ENCODE measurements at places on chromosomes 1 and 21.
A peak's percentile ranks its signal among the peaks of the same experiment; 100 is the strongest.

GRCh38 chr21:14548779-14549178, 2.7 kb upstream of the SAMSN1 start:
- DNase-seq, result no peak

DNA sequence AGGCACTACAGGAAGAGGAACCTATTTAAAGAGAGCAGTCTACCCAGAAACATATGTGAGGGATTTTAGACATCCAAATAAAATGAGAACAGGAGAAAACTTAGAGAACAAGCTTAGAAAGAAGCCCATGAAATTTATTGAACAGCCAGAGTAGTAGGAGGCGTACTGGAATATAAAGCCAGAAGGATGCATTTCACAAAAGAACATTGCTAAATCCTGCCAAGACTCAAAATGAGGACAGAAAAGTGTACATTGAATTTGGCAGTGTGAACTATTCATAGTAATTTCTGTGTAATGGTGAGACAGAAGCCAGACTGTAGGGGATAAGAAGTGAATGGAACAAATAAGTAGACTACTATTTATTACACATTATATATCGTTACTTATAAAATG, 22.5 kb downstream of the CEPT1 start:
- no peak for DNase-seq

- DNase-seq, result no peak
Measured at GRCh38 chr1:89611721-89612120, 21.2 kb upstream of the LRRC8C start.

- DNase-seq, result no peak
Measured at GRCh38 chr1:153536671-153537375, 1.0 kb upstream of the S100A6 start.

DNA sequence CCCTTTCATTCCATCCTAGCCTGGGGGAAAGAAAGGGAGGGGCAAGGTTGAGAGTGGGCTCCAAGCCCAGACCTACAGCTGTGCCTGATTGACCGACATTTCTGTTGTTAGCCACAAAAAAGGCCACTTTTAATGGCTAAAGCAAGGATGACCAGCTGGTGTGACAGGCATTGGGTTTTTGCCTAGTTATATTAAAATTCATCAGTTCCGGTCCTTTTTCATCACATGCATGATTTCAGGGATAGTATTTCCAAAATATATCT, 192.3 kb downstream of the ZNF326 start:
- no peak for DNase-seq

- peak; percentile 72 for DNase-seq
Measured at GRCh38 chr1:46724991-46725735, 6.2 kb upstream of the EFCAB14 start.

DNA sequence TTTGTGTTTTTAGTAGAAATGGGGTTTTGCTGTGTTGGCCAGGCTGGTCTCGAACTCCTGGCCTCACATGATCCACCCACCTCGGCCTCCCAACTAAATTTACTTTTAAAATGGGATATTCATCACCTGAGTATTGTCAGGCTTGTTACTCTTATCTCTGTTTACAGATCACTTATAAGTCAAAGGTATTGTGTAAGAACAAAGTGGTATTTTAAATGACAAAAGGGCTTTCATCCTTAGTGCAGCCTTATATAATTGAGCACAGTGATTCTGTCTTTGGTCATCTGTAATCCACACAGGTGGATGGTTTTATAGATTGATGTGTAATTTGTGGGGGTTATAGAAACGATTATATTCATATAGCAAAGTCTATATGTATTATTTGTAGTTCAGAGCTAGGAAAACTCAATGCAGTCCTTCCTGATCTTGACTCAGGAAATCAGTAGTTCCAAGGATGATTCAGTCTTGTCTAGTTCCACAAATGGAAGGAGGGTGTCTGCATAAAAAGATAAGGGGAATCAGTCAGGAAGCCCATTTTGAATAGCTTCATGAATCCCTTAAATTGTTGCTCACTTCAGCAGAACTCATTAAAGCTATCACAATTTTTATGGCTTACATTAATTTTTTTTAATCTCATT, 34.6 kb downstream of the STXBP3 start:
- no peak for DNase-seq

- DNase-seq, result no peak
Measured at GRCh38 chr1:75725861-75726361, 1.4 kb downstream of the ACADM start.

- no peak for DNase-seq
Measured at GRCh38 chr1:27519331-27520258, 29.6 kb upstream of the WASF2 start.

GRCh38 chr1:21050031-21050430, 126.7 kb downstream of the EIF4G3 start:
- DNase-seq, result no peak

GRCh38 chr1:157236072-157236471, 97.9 kb upstream of the ETV3 start:
- DNase-seq, result no peak

DNA sequence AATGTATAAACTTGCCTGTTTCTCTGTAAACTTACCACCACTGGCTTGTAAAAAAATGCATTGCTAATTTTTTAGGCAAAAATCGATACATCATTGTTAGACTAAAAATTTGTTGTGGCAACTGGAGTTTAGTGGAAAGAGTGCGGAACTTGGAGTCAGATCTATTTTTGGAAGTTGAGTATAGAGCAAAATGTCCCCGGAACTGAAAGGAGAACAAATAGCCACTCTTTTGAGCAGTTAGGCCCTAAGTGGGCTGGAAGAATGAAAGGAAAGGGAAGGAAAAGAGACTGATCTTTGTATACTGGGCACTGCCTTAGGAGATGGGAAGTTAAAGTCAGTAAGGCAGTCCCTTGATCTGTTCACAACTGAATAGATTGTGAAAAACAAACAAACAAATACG, 30.2 kb downstream of the OPTC start:
- no peak for DNase-seq

- DNase-seq, result peak; percentile 41
Measured at GRCh38 chr21:33478935-33479678, 667 bp downstream of the TMEM50B start.

DNA sequence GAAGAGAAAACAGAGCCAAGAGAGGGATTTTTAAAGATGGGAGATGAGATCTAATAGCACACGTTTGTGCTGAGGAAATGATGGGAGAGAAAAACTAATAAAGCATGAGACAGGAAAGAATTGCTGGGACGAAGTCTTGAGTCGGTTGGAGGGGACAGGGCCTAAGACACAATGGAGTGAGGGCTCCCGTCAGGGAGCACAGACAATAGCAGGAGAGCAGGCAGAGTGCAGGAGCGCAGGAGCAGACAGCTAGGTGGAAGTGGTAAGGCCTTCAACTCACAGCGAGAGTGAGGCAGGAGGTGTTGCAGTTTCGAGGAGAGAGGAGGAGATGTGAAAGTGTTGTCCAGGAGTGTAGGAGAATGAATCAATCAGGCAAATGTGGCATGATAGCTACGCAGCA, 59.9 kb upstream of the SOX13 start:
- no peak for DNase-seq

DNA sequence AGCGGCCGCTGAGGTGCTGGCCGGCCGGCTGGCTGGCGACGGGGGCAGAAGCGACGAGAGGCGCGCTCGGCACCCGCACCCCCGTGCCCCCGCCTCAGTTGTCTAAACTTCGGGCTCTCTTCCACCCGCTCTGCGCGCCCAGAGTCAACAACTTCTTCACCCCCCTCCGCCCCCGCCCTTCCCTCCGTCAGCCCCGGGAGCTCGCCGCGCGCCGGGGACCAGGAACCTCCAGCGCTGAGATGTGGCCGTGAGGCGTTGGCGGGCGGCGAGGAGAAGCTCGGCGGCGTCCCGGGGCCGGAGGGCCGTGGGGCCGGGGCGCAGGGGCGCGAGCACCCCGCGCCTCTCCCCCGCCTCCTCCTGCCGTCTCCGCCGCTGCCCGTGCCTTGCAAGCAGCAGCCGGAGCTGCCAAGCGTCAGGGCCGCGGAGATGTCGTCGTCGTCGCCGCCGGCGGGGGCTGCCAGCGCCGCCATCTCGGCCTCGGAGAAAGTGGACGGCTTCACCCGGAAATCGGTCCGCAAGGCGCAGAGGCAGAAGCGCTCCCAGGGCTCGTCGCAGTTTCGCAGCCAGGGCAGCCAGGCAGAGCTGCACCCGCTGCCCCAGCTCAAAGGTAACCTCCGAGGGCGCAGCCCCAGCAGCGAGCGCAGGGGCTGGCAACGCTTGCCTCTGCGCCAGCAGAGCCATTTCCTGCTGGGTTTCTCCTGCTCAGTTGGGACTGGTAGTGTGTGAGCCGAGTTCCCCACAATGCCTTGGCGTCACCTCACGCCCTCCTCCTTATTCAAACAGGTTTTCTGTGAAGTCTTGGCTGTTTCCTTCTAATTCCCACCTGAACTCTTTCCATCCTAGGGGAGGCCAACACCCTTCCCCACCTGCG, 710 bp downstream of the PPP2R5A start:
- DNase-seq, result peak; percentile 71

- DNase-seq, result no peak
Measured at GRCh38 chr1:176843352-176844297, 320.9 kb downstream of the ASTN1 start.

DNA sequence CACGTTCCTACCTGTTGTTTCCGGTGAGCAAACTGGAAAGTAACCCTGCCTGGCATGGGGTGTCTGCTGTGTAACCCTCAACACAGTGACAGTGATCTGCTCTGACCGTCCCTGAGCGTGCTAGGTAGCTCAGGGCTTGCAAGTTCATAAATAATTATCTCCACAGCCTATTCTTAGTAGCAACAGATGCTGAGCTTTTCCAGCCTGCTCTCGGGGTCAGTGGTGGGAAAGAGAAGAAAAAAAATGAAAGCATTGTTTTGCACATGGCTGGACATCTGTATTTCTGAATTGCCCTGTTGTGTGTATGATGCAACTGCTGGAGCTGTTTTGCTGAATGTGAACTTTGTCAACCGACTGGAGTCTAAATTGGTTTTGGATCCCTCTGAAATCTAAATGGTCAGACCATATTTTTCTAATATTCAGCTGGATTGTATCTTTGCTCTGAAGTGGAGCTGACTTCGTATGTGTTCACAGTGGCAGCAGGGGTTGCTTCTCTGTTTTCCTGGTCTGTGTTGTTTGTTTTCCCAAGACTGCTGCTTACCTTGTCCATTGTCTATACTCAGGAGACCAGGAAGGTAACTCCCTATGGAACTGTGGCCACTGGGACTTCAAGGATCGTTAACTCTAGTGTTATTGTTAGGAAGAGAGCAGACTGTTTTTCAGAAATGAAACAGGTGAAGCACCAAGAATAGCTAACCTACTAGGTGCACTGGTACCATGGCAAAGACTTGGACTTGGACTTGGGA, 27.0 kb downstream of the TGFB2 start:
- no peak for DNase-seq

DNA sequence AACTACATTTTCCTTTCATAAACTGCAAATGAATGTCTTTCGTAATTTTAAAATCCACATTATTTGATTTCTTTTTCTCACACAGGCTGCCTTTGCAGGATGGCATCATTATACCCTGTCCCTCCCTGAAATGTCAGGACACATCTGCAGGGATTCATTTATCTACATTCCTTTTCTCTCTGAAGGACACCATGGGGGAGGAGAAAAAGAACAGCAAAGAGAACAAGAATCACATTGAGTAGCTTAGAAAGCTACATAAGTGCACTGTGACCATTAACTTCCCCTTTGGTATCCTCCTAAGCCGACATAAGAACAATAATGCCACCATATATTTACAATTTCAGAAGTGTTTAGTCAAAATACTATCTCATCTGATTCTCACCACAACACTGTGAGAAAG, 129.5 kb downstream of the PIGK start:
- no peak for DNase-seq

- DNase-seq, result no peak
Measured at GRCh38 chr1:231743966-231744365, 117.4 kb downstream of the DISC1 start.

- no peak for DNase-seq
Measured at GRCh38 chr1:35558374-35559316, 1.0 kb downstream of the NCDN start.

GRCh38 chr1:212671342-212672031, 28.2 kb downstream of the BATF3 start:
- no peak for DNase-seq

GRCh38 chr1:212412374-212412773, 2.3 kb downstream of the PACC1 start:
- DNase-seq, result no peak

GRCh38 chr1:212753749-212754148, 37.8 kb downstream of the NSL1 start:
- no peak for DNase-seq

DNA sequence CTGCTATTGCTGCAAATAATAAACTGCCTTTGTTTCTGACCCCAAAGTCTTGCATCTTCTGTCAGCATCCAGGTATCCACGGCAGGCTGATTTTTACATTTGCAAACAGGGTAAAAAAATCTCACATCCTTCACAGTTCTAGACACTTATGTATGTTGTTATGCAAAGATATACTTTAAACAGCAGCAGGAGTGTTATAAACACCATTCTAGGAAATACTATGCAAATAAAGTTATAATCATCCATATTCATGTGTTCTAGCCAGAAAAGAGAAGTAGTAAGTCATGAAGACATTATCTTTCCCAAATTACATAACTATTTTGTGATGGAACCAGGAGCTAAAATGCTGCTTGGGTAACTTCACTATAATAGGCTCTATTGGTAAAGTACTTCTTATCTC, 534.2 kb downstream of the LTN1 start:
- no peak for DNase-seq

- DNase-seq, result no peak
Measured at GRCh38 chr1:223542831-223543230, 122.7 kb downstream of the CAPN8 start.

DNA sequence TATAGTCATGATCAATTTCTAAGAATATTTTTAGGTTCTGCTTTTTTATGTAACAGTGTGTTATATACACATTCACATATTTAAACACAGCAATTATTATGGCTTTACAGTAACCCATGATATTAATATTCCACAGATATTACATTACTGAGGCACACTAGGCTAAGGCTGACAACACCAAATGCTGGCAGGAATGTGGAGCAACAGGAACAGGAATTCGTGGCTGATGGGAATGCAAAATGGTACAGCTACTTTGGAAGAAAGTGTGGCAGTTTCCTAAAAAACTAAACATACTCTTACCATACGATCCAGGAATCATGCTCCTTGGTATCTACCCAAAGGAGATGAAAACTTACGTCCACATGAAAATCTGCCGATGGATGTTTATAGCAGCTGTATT, 1.9 kb upstream of the KCNJ9 start:
- DNase-seq, result no peak

GRCh38 chr1:200640963-200641401, 20.4 kb upstream of the KIF14 start:
- DNase-seq, result no peak

GRCh38 chr1:61993331-61993961, 201.2 kb upstream of the L1TD1 start:
- DNase-seq, result no peak

Measured in activated CD4-positive, alpha-beta T cell treated with anti-CD3 and anti-CD28 coated beads, Interleukin-2, amount 50 U/mL, for 48 hours (primary cell).